ENCODE measurements at places on chromosomes 16 and 17.

- no peak for DNase-seq
These were observed 2.7 kb downstream of the C1QTNF1 start for GRCh38 chr17:79026376-79027273.

- DNase-seq, result no peak
These were observed 1342.5 kb downstream of the TP53TG3F start for GRCh38 chr16:34801875-34802274.

GRCh38 chr17:78180083-78180482, 6.8 kb downstream of the TK1 start:
- DNase-seq, result no peak

- DNase-seq, result no peak
These were observed 27.9 kb downstream of the KATNB1 start for GRCh38 chr16:57763285-57764005.

DNA sequence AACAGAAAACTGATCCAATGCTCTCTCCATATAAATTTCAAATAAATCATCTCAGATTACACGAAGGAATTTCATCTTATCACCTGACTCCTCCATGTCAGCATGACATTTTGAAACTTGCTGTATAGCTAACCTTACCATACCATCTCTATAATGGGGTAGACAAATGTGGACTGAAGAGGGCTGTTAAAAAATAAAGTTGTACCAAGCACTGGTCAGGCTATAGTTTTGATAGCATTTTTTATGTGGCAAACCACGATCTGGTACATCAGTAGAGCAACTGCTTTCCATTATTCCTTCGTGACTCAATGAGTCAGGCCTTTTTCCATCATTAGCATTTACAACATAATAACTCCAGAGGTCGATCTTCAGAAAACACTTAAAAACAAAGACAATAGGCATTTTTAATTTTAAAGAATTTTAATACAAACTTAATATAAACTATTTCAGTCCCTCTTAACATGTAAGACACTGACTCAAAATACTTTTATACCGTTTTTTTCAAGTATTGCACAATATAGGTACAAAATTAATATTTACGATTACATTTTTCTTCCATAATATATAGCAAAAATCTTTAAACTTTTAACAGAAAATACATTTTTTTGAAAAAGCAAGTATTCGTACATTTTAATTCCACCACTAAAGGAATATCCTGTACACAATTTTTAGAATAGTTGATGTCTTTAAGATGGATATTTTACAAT, 4.2 kb downstream of the TOB1 start:
- no peak for DNase-seq

GRCh38 chr17:76529224-76530094, 8.1 kb downstream of the CYGB start:
- no peak for DNase-seq

GRCh38 chr17:32349503-32349853, 479 bp upstream of the ZNF207 start:
- DNase-seq, result no peak

- no peak for DNase-seq
These were observed 99.8 kb downstream of the CDH11 start for GRCh38 chr16:65021852-65022595.

- DNase-seq, result no peak
These were observed 70.0 kb downstream of the ADCY9 start for GRCh38 chr16:4046221-4046620.

DNA sequence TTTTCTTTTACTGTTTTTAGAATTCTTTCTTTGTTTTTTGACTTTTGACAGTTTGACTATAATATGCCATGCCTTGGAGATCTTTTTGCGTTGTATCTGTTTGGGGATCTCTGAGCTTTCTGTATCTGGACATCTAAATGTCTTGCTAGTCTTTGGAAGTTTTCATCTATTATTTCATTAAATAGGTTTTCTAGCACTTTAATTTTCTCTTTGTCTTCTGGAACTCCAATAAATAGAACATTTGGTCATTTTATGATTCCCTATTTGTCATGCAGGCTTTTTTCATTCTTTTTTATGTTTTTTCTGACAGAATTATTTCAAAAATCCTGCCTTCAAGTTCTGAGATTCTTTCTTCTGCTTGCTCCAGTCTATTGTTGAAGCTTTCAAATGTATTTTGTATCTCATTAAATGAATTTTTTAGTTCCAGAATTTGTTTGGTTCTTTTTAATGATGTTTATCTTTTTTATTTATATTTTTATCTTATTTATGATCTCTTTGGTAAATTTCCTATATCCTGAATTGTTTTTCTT, 201.4 kb downstream of the CHD9NB start:
- DNase-seq, result no peak

- DNase-seq, result no peak
These were observed 48.2 kb downstream of the CCDC42 start for GRCh38 chr17:8696426-8696825.

GRCh38 chr17:78412403-78412802, 34.0 kb downstream of the PGS1 start:
- DNase-seq, result no peak

DNA sequence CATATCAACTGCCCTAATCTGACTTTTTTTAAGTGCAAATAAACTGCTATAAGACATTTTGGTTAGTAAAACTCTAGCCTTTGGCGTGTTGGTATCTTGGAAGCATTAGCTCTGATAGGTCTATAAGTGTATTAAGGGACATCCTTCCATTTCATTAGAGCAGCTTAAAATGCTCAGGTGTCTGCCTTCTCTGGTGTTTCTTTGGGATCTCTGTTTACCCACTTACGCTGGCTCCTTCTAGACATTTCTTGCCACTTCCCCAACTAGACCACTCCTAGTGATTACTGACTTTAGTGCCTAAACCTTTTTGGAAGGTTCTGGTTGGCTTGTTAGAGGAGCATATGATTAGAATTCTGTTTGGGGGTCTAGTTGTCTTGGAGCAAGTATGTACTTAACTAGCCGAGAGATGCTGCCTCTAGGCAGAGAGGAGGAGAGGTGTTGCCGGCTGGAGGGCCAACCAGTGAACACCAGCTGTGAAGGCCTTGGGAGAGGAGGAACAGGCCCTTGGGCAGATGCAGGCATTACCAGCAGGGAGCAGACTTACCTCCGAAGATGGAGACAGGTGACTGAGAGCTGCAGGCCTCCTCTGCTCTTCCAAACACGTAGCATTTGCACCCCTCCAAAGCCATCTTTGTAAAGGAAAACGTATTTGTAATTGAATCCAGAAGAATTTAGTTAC, 15.2 kb upstream of the CLEC18C start:
- DNase-seq, result no peak

- no peak for DNase-seq
These were observed 30.7 kb upstream of the ZNF267 start for GRCh38 chr16:31842864-31843263.

DNA sequence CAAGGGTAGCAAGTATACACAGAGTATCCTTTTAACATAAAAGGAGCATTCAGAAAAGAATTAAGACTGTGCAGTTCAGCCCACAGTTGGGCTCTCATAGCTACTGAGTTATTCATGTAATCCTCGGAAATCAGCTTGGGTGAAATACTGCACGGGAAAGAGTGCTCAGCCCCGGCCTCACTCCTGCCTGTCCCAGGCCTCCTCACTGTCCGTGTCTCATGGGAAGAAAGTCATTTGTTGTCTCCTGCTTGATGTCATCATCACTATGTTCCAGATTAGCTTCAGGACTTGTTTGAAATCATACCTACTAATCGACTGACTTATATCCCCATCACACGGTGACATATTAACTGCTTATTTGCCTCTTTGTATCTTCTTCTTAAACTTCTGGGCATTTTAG, 223.3 kb upstream of the CHMP6 start:
- no peak for DNase-seq

GRCh38 chr17:40174514-40174913, 2.8 kb upstream of the RAPGEFL1 start:
- no peak for DNase-seq

DNA sequence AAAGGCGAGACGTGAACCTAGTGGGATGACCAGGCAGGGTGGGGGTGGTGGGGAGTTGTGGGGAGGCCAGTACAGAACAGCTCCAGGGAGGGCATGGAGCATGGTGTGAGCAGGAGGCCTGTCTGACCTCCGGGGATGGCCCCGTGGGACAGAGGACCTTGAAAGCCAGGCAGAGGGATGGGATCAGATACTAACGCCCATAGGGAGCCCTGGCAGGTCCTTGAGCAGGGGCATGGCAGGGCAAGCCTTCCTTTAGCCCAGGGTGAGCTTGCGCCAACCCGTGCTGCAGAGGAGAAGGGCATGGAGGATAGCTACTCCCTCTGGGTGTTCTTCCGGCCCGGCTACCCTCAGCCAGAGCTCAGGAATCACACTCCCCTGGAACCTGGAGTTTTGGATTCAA, 35.3 kb downstream of the TMEM235 start:
- DNase-seq, result no peak

GRCh38 chr17:33667671-33668070, 374.6 kb upstream of the ASIC2 start:
- DNase-seq, result no peak

DNA sequence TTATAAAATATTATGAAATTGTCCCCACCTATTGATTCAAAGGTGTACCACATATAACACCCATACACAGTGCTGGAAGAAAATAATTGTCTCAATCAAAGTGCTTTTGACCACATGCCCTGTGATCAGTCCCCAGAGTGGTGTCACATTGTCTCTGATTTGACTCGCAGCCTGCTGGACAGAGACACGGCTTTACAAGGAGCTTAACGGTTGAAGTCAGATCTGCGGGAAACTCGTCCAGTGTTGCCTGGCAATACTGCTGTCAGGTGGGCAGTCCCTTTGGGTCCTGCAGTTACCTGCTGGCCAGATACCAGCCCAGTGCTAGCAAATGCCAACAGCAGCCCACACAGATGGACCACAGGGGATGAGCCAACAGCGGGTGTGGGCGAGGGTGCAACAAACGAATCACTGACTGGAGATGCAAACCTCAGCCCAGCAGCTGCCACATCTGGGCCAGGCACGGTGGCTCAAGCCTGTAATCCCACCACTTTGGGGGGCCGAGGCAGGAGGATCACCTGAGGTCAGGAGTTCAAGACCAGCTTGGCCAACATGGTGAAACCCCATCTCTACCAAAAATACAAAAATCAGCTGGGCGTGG, 26.2 kb upstream of the SSTR2 start:
- DNase-seq, result no peak

GRCh38 chr17:62832405-62832804, 24.3 kb upstream of the MARCHF10 start:
- DNase-seq, result no peak

- no peak for DNase-seq
These were observed 37.9 kb downstream of the AMFR start for GRCh38 chr16:56387396-56387795.

DNA sequence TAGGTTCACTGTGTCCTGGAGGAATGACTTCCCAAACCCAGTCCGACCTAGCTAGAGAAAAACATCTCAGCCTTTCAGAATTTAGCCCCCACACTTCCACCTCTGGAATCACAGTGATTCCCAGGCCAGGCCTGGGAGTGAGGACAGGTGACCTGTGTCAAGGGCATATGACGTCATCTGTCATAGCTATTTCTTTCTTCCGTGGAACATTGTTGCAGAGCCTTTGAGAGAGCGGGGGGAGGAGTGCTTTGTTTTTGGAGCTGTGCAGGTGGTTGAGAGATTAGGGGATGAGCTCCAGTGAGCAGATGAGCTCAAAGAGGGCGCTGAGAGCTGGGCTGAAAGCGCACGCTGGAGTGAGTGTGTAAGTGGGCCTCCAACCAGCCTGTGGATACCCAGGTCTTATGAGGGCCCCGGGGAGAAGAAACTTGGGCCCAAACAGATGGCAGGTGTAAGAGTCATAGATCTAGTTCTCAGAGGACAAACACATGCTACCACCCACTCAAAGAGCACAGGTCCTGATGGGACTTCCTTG, 344.8 kb downstream of the SNX29 start:
- DNase-seq, result no peak

- DNase-seq, result no peak
These were observed 40.3 kb upstream of the DDX52 start for GRCh38 chr17:37683454-37683984.

- DNase-seq, result no peak
These were observed 262.3 kb downstream of the SOX9 start for GRCh38 chr17:72382971-72383722.

DNA sequence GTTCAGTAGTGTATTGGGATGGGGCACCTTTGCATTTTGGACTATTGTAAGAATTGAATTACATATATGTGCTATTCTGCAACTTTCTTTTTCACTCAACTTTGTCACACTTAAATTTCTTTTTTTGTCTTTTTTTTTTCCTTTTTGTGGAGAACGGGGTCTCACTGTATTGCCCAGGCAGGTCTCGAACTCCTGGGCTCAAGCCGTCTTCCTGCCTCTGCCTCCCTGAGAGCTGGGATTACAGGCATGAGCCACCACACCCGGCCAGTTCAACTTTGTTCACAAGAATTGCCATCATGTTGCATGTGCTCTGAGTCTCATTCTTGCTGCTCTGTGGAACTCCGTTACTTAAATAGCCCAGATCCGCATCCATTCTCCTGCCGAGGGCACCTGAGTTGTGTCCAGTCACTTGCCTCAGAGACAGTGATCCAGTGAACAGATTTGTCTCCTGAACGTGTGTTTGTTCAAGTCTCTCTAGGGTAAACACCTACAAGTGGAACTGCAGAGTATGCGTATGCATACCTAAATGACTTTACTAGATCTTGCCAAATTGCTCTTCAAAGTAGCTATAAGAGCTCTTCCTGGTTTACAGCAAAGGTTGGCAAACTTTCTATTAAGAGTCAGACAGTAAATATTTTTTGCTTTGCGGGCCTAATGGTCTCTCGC, 3.4 kb upstream of the SLC38A10 start:
- no peak for DNase-seq

GRCh38 chr16:65476448-65476955, 354.6 kb upstream of the CDH11 start:
- DNase-seq, result no peak

Measured in activated CD8-positive, alpha-beta memory T cell treated with anti-CD3 and anti-CD28 coated beads for 1 hour (primary cell).